ENCODE measurements at places on chromosomes 5 and 9.

DNA sequence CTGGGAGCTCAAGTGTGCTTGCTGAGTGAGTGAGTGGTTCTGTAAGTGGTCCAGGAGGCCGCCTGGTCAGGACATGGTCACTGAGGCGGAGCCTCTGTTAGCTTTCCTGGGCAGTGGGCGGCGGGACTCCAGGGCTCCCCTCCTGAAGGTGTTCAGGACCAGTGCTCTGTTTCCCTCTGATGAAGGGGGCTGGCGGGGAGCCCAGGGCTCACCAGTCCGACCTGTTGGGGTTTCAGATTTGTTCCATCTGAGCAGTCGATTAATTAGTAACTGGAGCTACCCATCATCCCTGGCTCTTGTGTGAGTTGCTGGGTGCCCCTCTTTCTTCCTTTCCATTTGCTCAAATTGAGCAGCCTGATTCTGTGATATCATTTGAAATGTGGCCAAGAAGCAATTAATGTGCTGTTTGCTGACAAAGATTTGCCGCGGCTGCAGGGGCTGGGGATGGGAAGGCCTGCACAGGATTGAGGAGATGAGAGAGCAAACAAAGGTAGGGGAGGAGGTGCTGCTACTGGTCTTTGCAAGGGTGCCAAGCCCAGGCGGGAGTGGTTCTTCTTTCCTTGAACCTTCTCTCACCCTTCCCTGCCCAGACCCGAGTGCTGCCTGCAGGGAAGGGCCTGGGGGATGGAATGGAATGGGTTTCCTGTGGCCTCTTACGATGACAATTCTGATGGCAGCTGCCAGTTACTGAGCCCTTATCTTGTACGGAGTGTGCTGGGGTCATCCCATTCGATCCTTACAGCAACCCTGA, 92.8 kb upstream of the PITX1 start:
- DNase-seq = no peak

DNA sequence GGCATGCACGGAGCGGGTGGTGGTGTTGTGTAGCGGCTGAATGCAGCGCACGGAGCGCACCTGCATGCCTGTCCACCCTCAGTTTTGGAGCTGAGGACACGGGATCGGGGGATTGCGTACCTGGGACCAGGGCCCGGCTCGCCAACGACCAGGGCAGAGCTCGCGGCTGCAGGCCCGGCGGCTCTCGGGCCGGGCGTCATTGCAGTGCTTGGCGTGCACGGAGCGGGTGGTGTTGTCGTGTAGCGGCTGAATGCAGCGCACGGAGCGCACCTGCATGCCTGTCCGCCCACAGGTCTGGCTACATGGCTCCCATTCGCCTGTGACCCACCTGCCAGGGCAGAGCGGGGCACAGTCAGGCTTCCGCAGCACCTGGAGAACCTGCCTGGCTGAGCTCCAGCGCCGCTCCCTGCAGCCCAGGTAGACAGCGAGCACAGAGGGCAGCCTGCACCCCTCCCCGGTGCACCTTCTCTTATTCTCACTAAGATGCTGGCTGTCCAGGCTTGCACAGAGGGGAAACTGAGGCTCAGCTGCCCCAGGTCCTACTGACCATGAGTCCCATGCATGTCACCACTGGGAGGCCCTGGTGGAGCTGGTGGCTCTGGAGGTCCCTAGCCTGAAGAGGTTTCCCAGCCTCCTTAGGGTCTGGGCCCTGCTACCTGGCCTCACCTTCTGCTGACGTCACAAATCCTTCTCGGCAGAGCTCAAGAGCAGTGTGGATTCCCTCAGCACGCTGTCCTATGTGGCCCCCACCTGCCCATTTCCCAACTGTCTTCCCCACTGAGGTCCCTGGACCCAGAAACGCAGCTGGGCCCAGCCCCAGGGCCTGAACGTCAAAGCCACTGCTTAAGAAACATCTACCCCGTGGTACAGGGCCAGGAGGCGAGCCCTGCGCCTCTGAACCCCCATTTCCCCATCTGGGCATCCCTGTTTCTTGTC, 64.9 kb downstream of the ZNF354C start:
- no peak for DNase-seq

- no peak for DNase-seq
Measured at GRCh38 chr5:173328844-173329490, 753 bp upstream of the STC2 start.

DNA sequence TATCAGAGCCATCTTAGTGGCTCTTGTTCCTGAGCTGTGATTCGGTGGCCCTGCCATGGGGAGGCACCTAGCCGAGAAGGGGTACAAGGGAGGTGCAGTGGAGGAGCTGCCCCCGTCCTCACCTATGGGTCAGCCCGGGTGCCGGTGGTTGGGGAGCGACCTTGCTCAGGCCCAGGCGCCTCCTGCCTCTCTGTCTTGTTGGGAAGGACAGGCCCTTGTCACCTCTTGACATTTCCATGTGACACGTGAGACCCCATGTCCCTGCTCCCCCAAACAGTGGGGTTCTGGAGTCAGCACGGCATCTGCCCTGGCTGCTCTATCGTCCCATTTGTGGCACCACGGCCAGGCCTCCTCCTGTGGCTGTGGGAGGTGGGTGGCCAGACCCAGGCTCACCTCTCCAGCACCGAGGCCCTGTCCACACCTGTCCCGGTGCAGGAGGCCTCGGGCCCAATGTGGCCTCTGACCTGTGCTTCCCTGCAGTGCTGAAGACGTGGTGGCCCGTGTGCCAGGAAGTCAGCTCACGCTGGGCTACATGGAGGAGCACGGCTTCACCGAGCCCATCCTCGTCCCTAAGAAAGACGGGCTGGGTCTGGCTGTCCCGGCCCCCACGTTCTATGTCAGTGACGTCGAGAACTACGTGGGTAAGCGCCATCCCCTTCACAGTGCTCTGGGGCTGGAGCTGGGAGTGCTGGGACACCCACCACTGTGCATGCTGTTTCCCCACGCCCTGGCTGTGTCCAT, 68.9 kb downstream of the PHF2 start:
- no peak for DNase-seq
